ENCODE measurements at places on chromosomes 4 and X. TPM values are rescaled to one million over a fixed set of nuclear protein-coding genes. Genes with fewer than 3 reads are reported as not detected.

DNA sequence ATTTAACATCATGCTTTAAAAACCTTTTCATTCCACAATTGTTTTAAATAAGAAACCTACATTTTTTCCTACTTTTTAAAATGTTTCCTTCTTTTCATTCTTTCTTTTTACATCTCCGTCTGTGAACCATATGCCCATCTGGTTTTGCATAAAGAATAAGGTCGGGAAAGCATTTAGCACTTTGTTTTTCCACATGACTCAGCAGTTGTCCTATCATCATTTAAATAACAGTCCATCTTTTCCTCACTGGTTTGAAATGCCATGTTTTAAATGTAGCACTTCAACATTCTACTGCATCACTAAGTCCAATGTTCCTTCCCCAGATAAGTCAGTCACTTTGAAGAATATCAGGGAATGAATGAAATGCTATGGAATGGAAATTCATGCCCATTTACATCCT lies 128.4 kb downstream of the SH3RF1 start:
- no peak for DNase-seq

GRCh38 chrX:19775830-19776485 lies 111.4 kb downstream of the SH3KBP1 start:
- no peak for DNase-seq

The ZNF185 gene
- polyA plus RNA-seq = 1.4 TPM

DNA sequence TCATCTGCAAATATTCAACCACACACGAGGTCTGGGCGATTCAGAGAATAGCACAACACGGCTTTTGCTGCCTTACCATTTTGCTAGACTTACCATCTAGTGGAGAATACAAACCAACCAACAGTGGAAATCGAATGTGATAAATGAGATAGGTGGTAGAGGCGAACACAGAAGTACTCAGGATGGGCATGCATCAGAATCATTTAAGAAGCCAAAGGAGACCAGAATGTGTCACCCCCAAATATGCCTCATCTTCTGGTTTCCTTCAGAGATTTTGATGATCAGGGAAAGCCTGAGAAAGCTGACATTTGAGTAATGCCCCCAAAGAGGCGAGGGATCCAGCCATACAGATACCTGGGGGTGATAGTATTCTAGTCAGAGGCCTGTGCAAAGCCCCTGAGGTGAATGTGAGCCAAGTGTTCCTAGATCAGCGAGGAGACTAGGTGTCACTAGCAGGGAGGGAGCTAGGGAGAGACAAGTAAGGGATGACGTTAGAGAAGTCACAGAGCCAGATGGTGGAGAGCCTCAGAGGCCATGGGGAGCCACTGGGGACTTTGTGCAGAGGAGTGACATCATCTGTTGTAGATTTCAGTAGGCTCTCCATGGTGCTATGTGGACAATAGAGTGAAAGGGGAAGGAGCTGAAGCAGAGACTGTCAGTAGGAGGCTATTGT lies 1.7 kb downstream of the MTMR1 start:
- DNase-seq = peak; percentile 11

GRCh38 chr4:151983854-151984253 lies 223.0 kb upstream of the GATB start:
- no peak for DNase-seq

The ZDHHC15 gene
- polyA plus RNA-seq = not detected

The SPACA5B gene
- not detected for polyA plus RNA-seq

DNA sequence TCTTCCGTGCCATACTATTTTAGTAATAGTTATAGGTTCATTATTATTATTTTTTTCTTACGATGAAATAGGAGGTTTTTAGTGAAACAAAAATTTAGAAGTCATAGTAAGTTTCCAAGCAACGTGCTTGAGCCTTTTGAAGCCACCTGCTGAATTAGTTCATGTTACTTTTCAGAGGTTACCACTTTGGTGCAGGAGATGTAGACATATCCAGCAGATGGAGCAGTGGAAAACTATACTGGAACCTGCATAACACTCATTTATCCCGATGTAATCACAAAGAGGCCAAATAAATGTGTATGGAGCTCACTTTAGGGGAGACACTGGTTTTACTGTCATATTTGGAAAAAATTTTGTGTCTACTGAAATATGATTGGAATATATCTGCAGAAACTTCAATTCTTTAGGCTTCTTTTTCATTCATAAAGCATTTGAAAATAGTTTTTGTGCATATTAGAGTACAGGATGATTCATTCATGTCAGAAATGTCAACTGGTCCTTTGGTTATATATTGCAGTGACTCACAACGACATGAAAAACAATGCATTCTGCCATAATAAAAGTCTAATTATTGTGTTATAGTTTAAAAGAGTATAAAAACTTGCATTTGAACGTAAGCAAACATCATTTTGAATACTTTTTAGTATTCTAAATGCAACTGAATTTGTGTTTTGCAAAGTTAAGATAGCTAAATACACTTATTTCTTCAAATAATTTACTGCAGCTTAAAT lies 2182.9 kb upstream of the TENM3 start:
- peak; percentile 42 for DNase-seq

DNA sequence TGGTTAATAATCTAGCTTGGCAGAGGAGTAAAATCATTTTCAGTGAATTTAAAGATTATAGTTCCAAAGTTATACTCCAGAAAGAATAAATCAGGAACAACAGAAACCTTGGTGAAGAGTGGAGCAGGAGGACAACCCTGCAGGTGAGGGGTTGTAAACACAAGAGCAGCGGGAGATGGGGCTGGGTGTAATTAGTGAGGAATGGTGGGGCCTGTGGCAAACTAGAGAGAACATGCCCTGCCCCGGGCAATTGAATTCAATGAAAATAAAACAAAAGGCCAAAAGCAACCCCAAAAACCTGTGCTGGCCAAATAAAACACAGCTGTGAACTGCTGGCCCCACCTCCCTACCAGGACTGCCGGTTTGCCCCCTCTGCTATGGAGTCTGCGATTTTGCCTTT lies 325.2 kb downstream of the NR3C2 start:
- DNase-seq = no peak

DNA sequence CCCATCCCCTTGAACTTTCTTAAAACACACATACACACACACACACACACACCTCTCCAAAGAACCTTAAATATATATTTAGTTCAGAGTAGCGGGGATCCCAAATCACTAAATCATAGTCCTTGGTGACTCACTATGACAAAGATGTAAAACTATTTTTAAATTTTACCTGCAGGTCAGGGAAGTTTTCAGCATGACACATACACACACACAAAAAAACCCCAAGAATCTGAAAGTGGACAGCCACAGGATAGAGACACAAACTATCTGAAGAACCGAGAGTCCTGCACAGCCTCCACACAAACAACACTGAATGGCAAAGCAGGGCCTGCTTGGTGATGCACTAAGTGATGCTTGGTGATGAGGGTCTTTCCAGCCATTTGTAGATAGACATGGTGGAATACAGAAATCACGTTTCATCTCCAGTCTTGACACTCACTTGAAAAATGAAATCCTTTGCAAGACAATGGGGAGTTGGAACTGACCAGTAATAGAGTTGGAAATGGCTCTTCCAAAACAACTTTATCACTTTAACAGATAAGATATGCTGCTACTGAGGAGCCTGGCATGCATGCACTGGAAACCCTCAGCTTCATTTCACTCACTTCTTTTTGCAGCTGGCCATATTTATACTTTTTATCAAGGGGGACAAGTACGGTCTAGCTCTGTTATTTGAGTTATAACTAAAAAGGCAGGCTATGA lies 307.3 kb downstream of the RAPGEF2 start:
- no peak for DNase-seq

The BMPR1B gene
- not detected for polyA plus RNA-seq

- DNase-seq = no peak
Observed at GRCh38 chr4:53590187-53590586, 1.1 kb downstream of the LNX1 start.

The ENAM gene
- under 0.01 TPM for polyA plus RNA-seq

GRCh38 chr4:76659103-76659490 lies 224.1 kb downstream of the SHROOM3 start:
- no peak for DNase-seq

DNA sequence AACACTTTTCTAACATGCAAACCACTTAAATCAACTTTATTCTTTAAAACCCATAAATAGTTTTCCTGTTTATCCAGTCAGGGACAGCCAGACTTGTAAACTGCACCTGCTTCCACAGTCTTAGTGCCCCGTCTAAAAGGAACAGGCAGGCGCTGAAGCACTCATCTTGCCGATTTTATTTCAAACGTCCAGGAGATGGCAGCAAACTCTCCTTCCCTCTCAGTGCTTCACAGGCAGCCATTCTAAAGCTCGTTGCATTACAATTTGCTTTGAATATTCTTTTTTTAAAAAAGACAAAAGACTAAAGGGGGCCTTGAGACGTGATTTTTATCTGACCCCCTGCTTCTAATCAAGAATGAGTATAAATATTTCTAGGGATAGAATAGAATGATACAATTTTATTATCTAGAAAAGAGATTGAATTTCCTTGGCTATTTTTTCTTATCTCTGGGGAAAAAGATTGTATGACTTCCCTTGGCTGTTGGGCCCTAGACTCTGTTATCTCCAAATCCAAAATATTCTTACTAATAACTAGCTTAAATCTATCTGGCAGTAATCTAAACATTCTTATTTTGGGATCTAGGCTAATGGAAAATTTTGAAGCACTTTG lies 93.6 kb upstream of the MYOZ2 start:
- peak; percentile 74 for DNase-seq

The NDNF gene
- 34.3 TPM for polyA plus RNA-seq

GRCh38 chrX:44439242-44439794 lies 95.8 kb upstream of the EFHC2 start:
- DNase-seq = no peak

The MGAT4D gene
- not detected for polyA plus RNA-seq

The GYPE gene
- polyA plus RNA-seq = 0.27 TPM

DNA sequence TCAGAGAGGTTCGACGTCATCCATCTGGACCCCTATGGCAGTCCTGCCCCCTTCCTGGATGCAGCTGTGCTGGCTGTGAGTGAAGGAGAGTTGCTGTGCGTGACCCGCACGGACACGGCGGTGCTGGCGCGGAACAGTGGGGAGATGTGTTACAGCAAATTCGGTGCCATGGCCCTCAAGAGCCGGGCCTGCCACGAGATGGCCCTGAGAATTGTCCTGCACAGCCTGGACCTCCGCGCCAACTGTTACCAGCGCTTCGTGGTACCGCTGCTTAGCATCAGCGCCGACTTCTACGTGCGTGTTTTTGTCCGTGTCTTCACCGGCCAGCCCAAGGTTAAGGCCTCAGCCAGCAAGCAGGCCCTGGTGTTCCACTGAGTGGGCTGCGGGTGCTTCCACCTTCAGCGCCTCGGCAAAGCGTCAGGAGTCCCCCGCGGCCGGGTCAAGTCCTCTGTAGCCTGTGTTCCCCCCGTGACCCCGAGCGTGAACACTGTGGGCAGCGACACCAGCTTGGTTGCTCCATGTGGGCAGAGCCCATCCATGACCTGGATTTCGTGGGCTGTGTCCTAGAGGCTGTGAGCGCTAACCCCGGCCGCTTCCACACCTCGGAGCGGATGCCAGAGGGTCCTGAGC lies 186.7 kb upstream of the SLITRK2 start:
- no peak for DNase-seq

GRCh38 chrX:19772822-19773628 lies 114.4 kb downstream of the SH3KBP1 start:
- no peak for DNase-seq

The VCX3B gene
- polyA plus RNA-seq = not detected

- no peak for DNase-seq
Observed at GRCh38 chr4:87677731-87678130, 27.7 kb downstream of the DMP1 start.

GRCh38 chr4:183858011-183858615 lies 47.0 kb upstream of the STOX2 start:
- no peak for DNase-seq

- peak; percentile 53 for DNase-seq
Observed at GRCh38 chrX:24494647-24495075, 29.6 kb downstream of the PDK3 start.

- no peak for DNase-seq
Observed at GRCh38 chr4:89363786-89364185, 56.2 kb upstream of the GPRIN3 start.

DNA sequence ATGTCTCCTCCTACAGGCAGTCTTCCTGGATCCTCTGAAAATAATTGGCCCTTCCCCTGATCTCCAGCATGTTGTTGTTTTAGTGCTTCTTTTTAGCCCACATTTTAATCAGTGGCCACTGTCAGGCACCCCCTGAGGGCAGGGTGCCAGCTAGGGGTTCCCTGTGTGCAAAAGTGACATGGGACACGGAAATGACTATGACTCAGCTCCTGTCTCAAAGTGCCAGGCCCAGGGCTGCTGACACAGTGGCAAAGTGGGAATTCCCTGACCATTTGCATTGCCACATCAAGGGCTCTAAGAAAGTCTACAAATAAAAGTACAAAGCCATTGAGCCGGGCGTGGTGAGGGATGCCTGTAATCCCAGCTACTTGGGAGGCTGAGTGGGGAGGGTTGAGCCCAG lies 24.8 kb downstream of the HMX1 start:
- DNase-seq = no peak

GRCh38 chr4:177569434-177569833 lies 127.2 kb upstream of the AGA start:
- no peak for DNase-seq

The NAA11 gene
- not detected for polyA plus RNA-seq

GRCh38 chr4:2934813-2935761 lies 28.1 kb downstream of the NOP14 start:
- DNase-seq = peak; percentile 97

Measured in small intestine (tissue), 16 donors.